ENCODE measurements at places on chromosomes 1 and 21.

- DNase-seq, result no peak
Observed at GRCh38 chr21:45415943-45416611, 11.1 kb downstream of the COL18A1 start.

GRCh38 chr1:101299141-101299540, 62.3 kb downstream of the S1PR1 start:
- no peak for DNase-seq

DNA sequence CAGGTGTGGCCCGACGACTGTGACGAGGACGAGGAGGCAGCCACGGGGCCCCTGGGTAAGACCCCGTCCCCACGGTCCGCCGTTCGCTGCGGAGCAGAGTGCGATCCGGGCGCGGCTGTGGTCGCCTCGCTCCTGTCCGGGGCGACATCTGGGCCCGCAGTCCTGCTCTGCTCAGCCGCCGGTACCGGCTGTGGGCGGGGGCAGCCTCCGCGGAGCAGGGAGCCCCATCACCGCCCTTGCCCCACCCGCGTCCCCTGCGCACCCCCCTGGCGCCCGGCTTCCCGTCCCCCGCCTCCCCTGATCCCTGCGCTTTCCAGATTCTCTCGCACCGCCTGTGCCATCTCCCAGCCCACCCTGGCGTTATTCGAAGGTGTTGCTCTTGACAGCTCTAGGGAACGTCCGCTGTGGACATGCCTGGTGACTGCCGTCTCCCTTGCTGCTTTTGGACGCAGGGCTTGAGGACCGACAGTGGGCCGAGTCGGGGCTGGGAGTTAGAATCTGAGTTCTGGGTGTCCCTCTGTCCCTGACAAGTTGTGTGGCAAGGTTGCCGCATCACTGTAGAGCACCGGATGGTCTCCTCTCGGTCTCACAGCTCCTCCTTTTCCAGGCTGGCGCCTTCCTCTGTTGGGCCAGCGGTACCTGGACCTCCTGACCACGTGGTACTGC, 596 bp downstream of the TOR3A start:
- DNase-seq, result peak; percentile 43

GRCh38 chr1:236058141-236058934, 6.6 kb downstream of the NID1 start:
- no peak for DNase-seq

- no peak for DNase-seq
Observed at GRCh38 chr1:28392027-28392652, 22.6 kb downstream of the PHACTR4 start.

- no peak for DNase-seq
Observed at GRCh38 chr1:16372535-16373285, 5.7 kb downstream of the SZRD1 start.

DNA sequence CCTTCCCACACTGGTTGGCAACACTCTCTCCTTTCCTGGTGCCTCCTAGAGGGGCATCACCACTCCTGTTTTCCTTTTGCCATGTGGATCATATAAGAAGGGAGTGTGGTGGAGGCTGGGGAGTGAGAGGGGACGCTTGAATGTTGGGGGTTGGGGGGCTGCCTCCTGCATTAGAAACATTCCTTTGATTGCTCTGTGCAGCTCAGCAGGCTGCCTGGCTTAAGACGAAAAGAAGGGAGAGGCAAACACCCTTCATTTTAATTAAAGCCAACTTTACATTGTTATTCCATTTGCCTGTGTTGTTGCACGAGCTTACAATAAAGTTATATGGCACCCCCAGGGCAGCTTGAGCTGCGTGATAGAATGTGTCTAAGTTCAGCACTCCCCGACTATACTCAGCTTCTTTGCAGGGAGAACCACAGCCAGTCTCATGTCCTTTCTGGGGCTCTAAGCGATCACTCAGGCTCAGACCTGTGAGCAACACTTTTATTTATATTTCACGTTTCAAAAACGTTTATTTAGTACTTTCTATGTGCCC, 57.4 kb downstream of the FOXD2 start:
- DNase-seq, result no peak

Measured in activated CD8-positive, alpha-beta memory T cell treated with anti-CD3 and anti-CD28 coated beads, Interleukin-2, amount 50 U/mL, for 4 hours (primary cell).